ENCODE measurements at places on chromosomes 6 and 20. TPM values are rescaled to one million over a fixed set of nuclear protein-coding genes. Genes with fewer than 3 reads are reported as not detected.

DNA sequence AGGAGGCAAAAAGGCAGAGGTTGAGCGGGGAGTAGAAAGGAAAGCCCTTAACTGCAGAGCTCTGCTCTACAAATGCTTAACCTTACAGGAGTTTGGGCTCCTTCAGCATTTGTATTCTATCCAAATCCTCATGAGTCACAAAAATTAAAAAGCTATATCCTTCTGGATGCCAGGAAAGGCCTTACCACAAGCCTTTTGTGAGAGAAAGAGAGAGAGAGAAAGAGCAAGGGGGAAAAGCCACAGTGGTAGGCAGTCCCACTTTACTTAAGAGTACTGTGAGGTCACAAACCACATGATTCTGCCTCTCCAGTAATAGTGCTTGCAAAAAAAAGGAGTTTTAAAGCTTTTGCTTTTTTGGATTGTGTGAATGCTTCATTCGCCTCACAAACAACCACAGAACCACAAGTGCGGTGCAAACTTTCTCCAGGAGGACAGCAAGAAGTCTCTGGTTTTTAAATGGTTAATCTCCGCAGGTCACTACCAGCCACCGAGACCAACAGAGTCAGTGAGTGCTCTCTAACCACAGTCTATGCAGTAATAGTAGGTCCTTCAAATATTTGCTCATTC is at the start of gene RUNX2:
TSS of gene RUNX2 (plus strand) at position 375 of the 567 bp plus-strand sequence. CDS start 397 bp downstream, outside the sequence.
- ATAC-seq: peak; percentile 35

DNA sequence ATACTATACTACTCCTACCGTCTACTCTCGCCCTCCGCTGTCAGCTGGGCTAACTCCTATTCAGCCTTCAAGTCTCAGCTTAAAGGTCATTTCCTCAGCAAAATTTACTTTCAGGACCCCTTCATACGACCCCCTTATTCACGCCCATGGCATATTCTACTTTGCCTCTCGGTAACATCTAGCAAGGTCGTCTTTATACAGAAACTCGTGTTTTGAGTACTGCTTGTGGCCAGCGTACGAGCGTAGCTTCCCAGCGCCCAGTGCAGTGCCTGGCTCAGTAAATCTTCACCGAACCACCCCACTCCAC is 546 bp downstream of the CRNKL1 start:
- ATAC-seq: peak; percentile 44

The CYP39A1 gene
- not detected for total RNA-seq

The LY86 gene
- not detected for total RNA-seq

DNA sequence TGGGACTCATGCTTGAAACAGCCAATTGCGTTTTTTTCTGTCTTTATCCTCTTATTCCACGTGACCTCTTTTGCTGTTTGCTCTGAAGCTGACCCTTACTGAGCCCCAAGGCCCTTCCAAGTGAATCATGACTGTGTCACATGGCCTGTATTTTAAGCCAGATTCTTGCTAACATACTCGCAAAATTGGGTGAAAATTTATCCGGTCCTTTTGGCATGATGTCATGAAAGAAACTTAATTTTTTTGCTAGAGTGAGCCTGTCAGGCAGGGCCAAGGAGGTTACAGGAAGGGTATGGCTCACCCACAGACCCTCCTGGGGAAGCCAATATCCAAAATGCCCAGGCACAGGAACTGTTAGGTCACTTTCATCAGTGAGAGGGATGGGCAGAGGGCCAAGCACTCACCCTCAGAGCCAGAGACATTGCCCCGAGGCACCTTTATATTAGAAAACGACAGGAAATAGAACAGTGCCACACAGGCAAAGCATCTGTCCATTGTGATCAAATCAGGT is 296.7 kb downstream of the CDH26 start:
- ATAC-seq: no peak

The MCHR2 gene
- total RNA-seq: not detected

DNA sequence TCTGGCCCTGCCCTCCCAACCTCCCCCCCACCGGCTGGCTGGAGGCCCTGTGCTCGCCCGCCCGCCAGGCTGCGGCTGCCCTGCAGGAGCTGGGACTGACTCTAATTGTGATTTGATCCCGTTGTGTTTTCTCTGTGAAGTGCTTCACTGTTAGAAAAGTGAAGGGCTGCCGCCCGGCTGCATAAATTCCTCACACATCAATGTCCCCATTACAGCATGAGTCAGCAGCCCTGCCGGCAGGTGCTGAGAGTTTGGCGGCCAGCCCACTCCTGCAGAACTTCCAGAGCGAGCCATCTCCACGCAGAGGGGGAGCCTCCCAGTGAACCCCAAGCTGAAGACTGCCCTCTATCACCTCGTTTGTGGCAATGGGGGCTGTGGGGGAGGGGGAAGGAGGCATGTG is 137.9 kb downstream of the DLL1 start:
- no peak for ATAC-seq

DNA sequence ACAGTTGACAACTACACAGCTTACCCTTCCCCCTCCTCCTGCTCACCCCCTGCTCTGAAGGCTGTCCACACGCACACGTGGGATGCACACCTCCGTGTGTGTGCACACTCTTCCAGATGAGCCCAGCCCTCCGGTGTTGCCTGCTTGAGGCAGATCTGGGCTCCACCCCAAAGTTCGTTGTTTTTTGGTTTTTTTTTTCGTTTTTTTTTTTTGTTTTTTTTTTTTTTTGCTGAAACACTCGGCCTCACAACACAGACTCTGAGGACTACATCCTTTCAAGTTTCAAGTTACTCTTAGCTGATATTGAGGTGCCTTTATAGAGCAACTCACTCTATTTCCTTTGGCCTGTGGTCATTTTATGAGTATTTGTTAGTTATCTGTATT is 88.2 kb downstream of the RREB1 start:
- no peak for ATAC-seq

DNA sequence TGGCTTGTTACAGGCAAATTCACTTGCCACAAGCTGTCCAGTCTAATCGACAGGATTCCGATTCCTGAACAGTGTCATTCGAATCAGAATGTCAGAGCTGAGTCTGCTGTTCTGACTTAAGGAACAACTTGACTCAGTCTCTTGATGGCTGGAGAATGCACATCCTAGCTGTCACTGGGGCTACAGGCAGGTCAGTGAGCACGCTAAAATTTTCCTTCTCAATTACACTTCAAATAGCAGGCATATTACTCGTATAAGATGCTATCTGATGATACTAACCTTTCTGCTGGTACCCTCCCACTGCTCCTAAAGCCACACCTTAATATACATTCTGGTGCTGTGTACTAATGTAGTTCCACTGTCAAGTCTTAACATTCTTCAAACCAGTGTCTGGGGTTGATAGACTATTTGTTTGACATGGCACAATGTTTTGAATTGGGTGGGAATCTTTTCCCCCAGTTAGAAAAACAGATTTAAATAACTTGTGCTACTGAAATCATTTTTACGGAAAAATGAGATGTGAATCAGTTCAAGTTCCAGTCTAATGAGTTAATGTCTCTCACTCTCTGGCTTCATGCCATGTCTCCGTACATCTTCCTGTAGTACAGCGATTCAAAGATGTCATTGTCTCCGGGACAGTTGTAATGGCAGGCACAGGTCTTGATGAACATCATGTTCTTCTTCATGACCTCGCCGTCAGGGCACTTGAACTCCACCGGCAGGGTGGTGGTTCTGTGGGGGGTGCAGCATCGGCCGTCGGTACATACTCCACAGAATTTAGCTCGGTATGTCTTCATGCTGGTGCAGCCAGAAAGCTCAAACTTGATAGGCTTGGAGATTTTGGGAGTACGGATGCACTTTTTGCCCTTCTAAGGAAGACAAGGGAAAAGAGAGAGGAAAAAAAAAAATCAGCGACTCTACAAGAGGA is 2.2 kb downstream of the CCN2 start:
- ATAC-seq: no peak

- no peak for ATAC-seq
These were observed 44.1 kb downstream of the NEDD9 start for GRCh38 chr6:11188161-11188915.

- ATAC-seq: no peak
These were observed 177.5 kb upstream of the CST7 start for GRCh38 chr20:24771542-24772061.

DNA sequence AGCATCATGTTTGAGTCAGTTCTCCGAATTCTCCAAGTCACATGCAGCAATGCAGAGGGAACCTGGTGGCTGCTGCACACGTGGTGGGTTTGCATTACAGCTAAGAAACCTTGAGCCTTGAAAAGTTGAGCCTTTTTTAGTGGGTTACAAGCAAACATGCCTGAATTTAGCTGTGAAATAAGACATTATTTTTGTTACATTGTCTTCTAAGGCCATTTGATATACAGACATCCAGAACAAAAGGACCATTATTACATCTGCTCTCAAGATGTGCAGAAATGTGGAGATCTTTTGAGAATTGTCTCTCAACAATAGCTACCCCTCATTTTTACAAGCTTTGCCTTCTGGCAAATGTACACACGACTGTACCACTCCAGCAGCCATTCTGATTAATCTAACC is 720.5 kb upstream of the SLC35B3 start:
- no peak for ATAC-seq
